ENCODE measurements at places on chromosomes 3 and 15.

GRCh38 chr3:24952388-24952787 is 457.7 kb upstream of the THRB start:
- no peak for DNase-seq

DNA sequence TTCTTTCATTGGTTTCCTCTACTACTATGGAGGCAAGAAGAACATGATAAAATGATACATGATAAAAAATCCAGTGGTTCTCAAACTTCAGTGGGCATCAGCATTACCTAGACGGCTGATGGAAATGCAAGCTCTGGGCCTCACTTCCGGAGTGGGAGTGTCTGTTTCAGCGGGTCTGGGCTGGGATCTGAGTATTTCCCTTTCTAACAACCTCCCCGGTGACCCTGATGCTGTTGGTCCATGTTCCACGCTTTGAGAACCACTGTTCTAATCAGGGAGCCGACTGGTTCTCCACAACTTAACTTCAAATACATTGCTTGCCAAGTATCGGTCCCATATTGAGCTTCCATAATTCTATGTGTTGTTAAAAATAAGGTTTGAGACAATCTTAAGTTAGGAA is 712.3 kb upstream of the LMCD1 start:
- no peak for DNase-seq

GRCh38 chr15:51341366-51342226 is at the start of gene GLDN:
TSS of gene GLDN (plus strand) at chr15:51341655. CDS start at chr15:51341685, 30 bp downstream.
- DNase-seq: no peak

- DNase-seq: no peak
Measured at GRCh38 chr3:171456765-171457606, 3.2 kb downstream of the TNIK start.

GRCh38 chr3:49495023-49495422 is 25.0 kb downstream of the DAG1 start:
- DNase-seq: no peak

DNA sequence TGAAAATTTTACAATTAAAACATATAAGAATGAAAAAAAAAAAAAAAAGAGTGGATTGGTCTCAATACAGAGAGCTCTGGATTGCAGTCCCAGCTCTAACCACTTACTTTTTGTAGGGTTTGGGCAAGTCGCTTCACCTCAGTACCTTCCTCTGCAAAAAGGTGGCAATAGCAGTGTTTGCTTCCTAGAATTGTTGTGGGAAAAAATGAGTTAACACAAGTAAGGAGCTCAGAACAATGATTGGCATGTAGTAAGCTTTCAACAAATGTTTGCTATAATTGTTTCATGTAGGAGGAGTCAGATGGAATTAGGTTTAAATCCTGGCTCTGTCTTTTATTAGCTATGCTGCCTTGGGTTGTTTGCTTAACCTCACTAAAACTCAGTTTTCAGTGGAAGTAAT is 425.2 kb upstream of the TBL1XR1 start:
- DNase-seq: no peak

GRCh38 chr3:112101916-112102315 is 15.7 kb downstream of the C3orf52 start:
- DNase-seq: no peak

GRCh38 chr3:48215019-48215418 is 8.3 kb upstream of the CAMP start:
- DNase-seq: no peak

DNA sequence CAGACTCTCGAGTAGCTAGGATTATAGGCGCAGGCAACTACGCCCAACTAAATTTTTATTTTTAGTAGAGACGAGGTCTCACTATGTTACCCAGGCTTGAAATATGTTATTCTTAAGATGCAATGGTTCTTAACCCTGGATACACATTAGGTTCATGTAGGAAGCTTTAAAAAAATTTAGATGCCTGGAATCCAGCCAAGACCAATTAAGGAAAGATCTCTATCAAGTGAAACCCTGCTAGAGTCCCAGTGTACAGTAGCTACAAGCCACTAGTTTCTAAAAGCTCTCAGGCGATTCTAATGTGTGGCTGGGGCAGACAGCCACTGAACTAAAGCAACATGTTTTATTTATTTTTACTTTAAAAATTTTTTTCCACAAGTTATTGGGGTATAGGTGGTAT is 33.2 kb downstream of the TRIM69 start:
- DNase-seq: no peak

GRCh38 chr3:171077261-171077660 is 50.7 kb upstream of the SLC2A2 start:
- no peak for DNase-seq

DNA sequence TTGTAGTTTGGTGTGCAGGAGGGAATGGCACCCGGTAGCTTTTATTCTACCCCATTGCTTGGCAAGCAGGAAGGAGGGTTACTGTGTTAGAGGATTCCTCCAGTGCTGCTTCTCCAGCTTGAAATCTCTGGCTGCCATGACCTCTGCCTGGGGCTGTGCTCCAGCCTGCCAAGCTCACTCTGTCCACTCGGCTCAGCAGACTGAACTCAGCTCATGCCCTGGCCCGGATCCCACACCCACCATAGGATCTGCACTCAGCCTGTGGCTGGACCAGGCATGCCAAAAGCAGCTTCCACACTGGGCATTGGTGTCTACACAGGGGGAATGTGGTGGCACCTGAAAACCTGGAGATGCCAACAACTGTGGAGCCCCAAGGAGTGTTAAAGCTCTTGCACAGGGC is 26.3 kb downstream of the CLDN16 start:
- DNase-seq: no peak

GRCh38 chr3:31392568-31392967 is 140.2 kb upstream of the STT3B start:
- no peak for DNase-seq

DNA sequence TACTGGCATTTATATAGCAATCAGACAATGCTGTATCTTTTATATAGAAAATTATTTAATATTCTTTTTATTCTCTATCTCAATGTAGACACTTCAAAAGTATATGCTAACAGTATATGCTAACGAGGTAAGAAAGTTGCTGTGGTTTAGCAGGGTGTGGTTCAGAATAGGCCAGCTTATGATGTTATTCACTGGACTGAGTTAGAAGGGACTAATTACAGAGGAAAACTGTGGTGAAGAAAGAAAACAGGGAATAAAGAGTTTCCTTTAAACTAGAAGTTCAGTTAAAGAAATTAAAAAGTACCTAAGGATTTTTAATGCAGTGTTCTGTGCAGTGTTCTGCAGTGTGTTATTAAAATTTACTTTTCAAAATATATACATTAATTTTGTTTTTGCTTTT is 59.4 kb downstream of the MYO9A start:
- no peak for DNase-seq

DNA sequence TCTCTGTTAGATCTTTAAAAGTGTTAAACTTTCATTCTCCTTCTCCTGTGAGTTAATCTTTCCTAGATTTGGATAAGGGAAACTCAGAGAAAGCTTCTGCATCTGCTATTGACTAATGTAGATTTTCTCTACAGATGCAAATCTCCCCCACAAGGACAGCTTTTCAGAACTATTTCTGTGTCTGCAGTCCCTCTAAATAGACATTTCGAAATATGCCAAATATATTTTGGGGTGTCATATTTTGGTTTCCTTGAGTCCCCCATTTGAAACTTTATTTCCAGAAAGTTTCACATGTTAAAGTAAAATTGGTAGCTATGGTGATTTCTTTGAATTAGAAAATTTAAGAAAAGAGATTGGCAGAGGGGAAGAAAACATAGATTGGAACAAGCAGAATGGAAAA is 852.3 kb upstream of the ALCAM start:
- DNase-seq: no peak

- no peak for DNase-seq
Measured at GRCh38 chr3:108462899-108463298, 47.5 kb downstream of the MYH15 start.

- peak; percentile 28 for DNase-seq
Measured at GRCh38 chr3:72997421-72997961, 880 bp downstream of the PPP4R2 start.

GRCh38 chr15:95492388-95493070 is 838.0 kb upstream of the NR2F2 start:
- no peak for DNase-seq

GRCh38 chr3:197406266-197406665 is 107.9 kb upstream of the DLG1 start:
- DNase-seq: no peak

DNA sequence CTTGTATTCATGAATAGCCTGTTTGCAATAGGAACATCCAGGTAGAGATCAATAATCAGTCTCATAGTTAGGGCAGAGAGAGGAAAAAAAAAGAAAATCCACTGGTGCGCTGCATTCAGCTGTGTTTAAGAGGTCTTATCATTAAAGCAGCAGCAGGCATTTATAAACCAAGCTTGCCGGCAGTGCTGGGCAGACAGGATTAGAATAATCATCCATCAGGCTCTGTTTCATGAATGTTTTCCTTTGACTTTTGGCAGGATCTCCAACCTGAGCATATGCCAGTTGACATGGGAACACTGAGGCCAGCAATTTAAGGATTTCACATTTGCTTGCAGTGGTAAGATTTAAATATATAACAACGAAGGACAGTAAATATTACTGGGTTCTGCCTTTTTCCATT is 305.2 kb upstream of the SEMA6D start:
- no peak for DNase-seq

GRCh38 chr3:86948822-86949221 is 42.1 kb downstream of the VGLL3 start:
- DNase-seq: no peak

- no peak for DNase-seq
Measured at GRCh38 chr3:194080436-194080835, 55.5 kb upstream of the HES1 start.

Measured in activated gamma-delta T cell treated with anti-CD3 and anti-CD28 coated beads, Interleukin-2, amount 50 U/mL, for 16 hours (primary cell).